Endodermal cell (in vitro differentiated cells): ENCODE measurements at places on chromosomes 11 and 22. TPM values are rescaled to one million over a fixed set of nuclear protein-coding genes. Genes with fewer than 3 reads are reported as not detected.
A peak's percentile ranks its signal among the peaks of the same experiment; 100 is the strongest.

DNA sequence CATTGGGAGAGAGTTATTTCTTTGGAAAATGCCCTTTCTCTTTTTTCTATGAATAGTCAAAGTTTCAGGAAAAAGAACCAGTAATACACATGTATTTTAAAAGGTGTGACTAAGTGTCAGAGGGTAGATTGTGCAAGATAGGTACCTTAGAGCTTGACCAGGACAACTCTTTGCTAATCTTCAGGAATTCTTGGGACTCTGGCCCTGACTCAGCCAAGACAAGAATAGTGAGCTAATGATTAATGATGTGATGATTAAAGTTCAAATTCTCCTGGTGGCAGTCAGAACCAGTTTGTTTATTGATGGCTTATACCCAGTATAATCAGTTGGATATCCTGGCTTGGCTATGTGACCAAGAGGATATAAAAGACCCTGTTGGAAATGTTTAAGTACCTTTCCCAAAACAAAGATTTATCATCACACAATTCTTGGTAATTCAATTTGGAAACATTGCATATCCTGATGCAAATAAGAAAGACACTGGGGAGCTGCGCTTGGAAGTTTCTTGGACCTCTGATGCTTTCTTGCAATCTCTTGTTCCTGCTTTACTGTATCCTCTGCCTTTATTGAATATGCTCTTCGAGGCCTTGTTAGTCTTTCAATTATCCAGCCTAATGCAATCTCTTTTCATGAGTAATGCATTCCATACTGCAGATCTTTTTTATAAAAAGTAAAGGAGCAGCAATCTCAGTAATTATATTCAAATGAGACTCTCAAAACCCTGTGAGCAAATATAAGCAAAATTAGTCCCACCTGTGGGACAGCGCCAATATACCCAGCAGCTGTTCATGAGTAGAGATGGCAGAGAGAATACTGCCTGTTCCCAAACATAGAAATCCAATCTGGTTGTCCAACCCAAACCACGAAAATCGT lies 48.0 kb upstream of the CEP126 start:
- DNase-seq = no peak
- no peak overlapping the region for H3K27ac ChIP-seq
- no peaks in the 10 kb centered on the region for H3K27me3 ChIP-seq
- peaks cover 4% of the 10 kb centered on the region for H3K36me3 ChIP-seq
- peaks cover 9% of the 10 kb centered on the region for H3K4me1 ChIP-seq

DNA sequence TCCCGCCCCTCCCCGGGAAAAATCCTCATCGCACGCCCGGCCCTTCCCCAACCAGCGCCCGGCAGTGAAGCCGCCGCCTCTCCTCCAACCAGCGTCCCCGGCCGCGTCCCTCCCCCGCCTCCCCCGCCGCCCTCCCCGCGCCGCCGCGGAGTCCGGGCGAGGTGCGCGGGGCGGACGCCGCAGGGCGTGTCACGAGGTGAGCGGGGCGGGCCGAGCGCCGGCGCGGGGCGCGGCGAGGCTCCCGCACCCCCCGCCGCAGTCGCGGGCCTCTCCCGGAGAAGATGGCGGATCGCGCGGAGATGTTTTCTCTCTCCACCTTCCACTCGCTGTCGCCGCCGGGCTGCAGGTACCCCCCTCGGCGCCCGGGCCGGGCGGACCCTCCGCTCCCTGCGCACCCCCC lies at the start of gene MAPK8IP2:
Gene MAPK8IP2, plus strand, starts transcription at position 256 of the 400 bp plus-strand sequence. Its CDS starts 26 bp downstream, at position 282.
- DNase-seq = peak; percentile 55
- H3K27ac ChIP-seq = peak within 1 kb of the TSS; percentile 32
- H3K36me3 ChIP-seq = no peaks in the 10 kb centered on the region

- no peaks in the 10 kb centered on the region for H3K27me3 ChIP-seq
- no peak for DNase-seq
- H3K36me3 ChIP-seq = no peaks in the 10 kb centered on the region
- H3K4me3 ChIP-seq = peak overlapping the region; percentile 24
- no peak overlapping the region for H3K27ac ChIP-seq
These were observed 213.9 kb downstream of the SBF2 start for GRCh38 chr11:10080138-10080537.

GRCh38 chr11:65382804-65383368 lies 440 bp upstream of the SLC25A45 start:
- peak overlapping the region; percentile 50 for H3K27ac ChIP-seq
- DNase-seq = no peak
- peak overlapping the region; percentile 23 for H3K4me3 ChIP-seq
- no peaks in the 10 kb centered on the region for H3K36me3 ChIP-seq

The CHRM1 gene
- total RNA-seq = not detected in 3 replicates
